Naive B cell (primary cell): ENCODE measurements at places on chromosomes 16 and 17. TPM values are rescaled to one million over a fixed set of nuclear protein-coding genes. Genes with fewer than 3 reads are reported as not detected.

GRCh38 chr16:77112746-77113145 lies 78.2 kb upstream of the MON1B start:
- no peak for DNase-seq

- no peak for DNase-seq
Measured at GRCh38 chr17:57881783-57882351, 32.0 kb upstream of the MRPS23 start.

DNA sequence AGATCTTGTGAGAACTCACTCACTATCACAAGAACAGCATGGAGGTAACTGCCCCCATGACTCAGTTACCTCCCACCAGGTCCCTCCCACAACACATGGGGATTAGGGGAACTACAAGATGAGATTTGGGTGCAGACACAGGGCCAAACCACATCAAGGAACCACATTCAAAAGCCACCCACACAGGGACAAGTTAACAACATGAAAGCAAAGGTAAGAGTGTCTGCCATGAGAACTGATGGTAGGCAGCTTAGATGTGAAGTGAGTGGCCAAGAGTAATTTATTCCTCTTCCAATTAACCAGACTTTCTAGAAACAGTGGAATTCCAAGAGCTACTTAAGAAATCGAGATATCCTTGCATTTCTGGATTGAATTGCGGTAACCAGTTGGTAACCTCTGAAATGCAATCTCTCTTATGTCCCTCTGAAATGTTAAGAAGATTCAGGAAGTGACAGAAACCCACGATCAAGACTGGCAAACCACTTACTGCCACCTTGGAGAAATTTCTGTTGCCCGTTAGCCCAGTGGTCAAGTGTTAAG lies 167.4 kb upstream of the CACNG5 start:
- no peak for DNase-seq

DNA sequence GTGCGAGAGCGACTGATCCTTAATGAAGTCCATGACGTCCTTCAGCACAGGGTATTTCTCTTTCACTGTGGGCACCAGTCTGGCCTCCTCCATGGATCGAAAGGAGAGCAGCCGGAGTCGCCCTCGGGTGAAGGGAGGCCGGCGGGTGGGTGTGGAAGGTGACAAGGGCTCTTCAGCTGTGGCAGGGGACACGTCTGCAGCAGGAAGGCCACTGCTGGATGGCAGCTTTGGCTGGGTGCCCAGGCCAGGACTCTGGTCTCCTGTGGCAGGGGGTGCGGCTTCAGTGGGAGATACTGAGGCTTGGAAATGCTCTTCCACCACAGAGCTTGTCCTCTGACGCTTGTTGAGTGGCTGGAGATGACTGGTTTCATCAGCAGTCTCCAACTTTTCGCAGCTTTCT lies 78.5 kb downstream of the ZZEF1 start:
- DNase-seq = no peak

Gene ENPP7
- polyA plus RNA-seq = not detected

Gene KRT34
- not detected for polyA plus RNA-seq
